Glomerular endothelial cell (primary cell): ENCODE measurements at places on chromosomes 5 and 9. TPM values are rescaled to one million over a fixed set of nuclear protein-coding genes. Genes with fewer than 3 reads are reported as not detected.

The STK32A gene
- not detected in 2 replicates for total RNA-seq

The FRMPD1 gene
- total RNA-seq = not detected in 2 replicates

The MCTP1 gene
- total RNA-seq = 9.0 and 51.7 TPM in 2 replicates

The HTR1A gene
- total RNA-seq = not detected in 2 replicates

The C5orf58 gene
- not detected in 2 replicates for total RNA-seq

The CAMK2A gene
- not detected in 2 replicates for total RNA-seq

The C5orf34 gene
- 0.73 and 1.4 TPM in 2 replicates for total RNA-seq

The NEURL1B gene
- 15.2 and 19.4 TPM in 2 replicates for total RNA-seq

The MLANA gene
- total RNA-seq = not detected in 2 replicates

The SNX18 gene
- 29.2 and 30.9 TPM in 2 replicates for total RNA-seq

The PCDHA13 gene
- total RNA-seq = 0.10 and 0.12 TPM in 2 replicates

The TEX48 gene
- total RNA-seq = not detected in 2 replicates

The CCNB1 gene
- 23.3 and 47.8 TPM in 2 replicates for total RNA-seq

The FGF18 gene
- not detected in 2 replicates for total RNA-seq

The TAF11L10 gene
- total RNA-seq = not detected in 2 replicates

The NNT gene
- total RNA-seq = 44.9 and 54.2 TPM in 2 replicates

The PANK3 gene
- 31.6 and 40.0 TPM in 2 replicates for total RNA-seq
